Activated naive CD4-positive, alpha-beta T cell (primary cell): ENCODE measurements at places on chromosomes 2 and 18.

DNA sequence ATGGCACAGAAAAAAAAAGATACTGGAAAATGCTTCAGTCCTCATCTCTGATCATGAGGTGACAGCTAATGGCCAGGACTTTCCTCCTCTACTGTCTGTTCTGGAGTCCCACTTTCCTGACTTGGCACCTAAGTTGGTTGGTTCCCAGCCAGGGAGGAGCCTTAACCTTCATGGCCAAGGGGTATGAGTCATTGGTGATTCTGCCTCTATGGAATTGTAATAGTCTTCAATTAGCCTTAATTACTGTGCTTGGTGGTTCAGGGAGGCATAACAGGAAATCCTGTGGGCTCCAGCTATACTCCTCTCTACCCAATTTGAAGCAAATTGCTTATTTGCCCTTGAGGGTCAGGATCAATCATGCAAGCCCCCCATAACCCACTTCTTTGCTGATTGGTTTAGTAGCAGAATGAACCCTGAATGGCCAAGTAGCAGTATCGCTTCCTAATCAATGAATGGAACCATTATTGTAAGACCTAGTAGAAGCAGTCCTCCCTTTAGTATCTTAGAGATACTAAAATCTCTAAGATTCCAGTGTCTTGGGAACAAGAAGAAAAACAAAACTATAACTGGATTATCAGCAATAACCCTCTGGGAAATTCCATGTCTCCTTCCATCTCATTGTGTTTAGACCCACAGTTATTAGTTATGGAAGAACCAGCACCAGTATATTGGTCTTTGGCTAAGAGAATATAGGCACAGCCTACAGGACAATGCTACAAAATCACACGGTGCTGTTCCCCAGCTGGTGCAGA, 109.0 kb downstream of the COL6A3 start:
- DNase-seq = no peak

DNA sequence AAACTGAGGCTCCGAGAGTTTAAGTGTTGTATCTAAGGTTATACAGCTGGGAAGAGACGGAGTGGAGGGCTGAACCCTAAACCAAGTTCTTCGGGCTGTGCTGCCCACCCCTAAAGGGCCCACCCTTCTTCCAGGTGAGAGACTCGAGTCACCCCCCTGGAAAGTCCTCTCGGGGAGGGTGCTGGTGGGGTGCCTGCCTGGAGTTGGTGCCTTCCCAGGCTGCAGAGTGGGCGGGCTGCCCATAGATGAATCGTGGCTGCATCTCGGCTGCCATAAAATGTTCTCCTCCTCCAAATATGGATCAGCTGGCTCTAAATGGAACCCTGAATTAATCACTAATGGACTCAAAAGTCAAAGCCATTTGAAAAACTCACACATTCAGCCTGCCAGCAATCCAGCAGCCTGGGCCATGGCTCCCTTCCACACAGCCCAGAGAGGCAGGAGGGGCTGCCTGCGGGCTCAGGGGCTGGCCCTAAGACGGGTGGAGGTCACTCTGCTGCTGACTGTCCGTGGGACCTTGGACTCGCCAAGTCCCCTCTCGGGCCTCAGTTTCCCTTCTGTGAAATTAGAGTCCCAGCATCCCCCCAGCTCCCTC, 7.7 kb downstream of the CIB4 start:
- DNase-seq = no peak

- no peak for DNase-seq
These were observed 268.9 kb upstream of the CCDC68 start for GRCh38 chr18:55228191-55228590.

GRCh38 chr2:179410552-179411356, 146.1 kb upstream of the SESTD1 start:
- no peak for DNase-seq

GRCh38 chr18:79947881-79948610, 3.4 kb downstream of the SLC66A2 start:
- no peak for DNase-seq
